Stimulated activated CD8-positive, alpha-beta memory T cell treated with anti-CD3 and anti-CD28 coated beads, Interleukin-4, amount 100 ng/mL, for 48 hours (primary cell): ENCODE measurements at places on chromosomes 1 and 21.

- DNase-seq = no peak
Observed at GRCh38 chr1:247287460-247287859, 31.6 kb downstream of the VN1R5 start.

- DNase-seq = no peak
Observed at GRCh38 chr1:38239258-38239835, 192.8 kb upstream of the POU3F1 start.

- DNase-seq = no peak
Observed at GRCh38 chr21:34875830-34876229, 173.3 kb downstream of the RUNX1 start.

DNA sequence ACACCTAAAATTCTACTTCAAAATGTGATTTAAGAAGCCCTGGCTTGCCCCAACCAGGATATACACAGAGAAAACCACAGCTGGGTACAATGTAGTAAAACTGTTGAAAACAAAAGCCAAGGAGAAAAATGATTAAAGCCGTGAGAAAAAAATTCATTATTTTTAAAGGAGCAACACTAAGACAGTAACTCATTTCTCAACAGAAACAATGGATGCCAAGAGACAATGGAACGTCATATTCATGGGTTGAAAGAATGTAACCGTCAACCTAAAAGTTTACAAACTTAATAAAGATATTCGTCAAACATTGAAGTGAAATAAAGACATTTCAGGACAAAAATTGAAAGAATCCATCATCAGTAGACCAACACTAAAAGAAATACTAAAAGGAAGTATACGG, 340.9 kb downstream of the KIF26B start:
- no peak for DNase-seq

- DNase-seq = peak; percentile 83
Observed at GRCh38 chr1:25520446-25521061, 22.9 kb upstream of the LDLRAP1 start.

GRCh38 chr1:111142356-111142975, 2.4 kb downstream of the CEPT1 start:
- no peak for DNase-seq

DNA sequence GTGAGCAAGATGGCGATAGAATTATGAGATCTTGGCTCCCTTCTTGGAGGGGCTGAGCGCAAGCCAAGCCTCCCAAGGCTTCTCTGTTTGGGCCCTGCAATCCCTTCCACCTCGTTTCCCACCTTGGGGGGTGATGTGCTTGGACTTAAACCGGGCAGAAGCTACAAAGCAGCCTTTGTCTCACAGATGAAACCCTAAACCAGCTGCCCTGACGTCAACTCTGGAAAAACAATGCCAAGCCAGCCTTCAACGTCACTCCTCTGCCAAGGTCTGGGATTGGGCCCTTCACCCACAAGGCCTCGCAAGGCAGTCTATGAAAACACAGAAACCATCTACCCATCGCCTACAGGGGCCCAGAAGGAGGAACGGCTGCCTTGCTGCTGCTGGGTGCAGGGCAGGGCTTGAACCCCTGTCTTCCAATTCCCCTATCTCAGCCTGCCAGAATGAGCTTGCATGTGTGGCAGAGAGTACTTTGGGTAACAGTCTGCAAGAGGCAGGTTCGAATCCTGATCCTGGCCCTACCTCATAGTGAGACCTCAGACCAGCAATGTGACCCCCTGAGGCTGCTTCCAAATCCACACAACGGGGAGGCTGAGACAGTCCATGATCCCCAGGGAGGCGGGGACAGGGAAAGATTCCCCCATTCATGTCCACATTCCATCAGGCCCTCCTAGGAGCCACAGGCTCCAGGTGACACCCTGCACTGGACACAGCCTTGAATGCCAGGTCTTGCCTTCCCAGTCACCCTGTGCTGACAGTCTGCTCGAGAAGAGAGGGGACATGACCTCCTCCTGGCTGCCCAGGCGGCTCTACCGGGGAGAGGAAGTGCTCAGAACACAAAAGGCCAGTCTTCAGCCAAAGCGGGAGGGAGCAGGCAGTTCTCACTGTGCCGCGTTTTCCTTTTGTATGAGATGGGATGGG, 15.0 kb downstream of the IFFO2 start:
- DNase-seq = no peak

GRCh38 chr1:214050513-214051401, 63.0 kb downstream of the PROX1 start:
- no peak for DNase-seq

DNA sequence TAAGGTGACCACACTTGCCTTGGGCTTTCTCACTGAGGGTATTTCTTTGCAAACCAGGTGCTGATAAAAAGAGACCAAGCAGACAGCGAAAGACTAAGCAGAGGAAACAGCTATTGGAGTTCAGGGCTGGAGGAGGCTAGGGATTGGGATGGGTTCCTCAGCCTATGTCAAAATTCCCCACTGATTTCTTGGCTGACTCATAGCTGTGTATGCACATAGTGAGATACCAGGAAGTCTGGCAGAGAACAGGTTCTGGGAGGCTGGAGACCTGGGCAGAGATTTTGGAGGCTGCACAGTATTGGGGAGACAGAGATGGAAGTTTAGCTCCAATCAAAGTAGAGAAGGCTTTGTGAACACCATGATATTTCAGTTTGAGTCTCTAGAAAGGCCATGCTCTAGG, 25.3 kb downstream of the YARS1 start:
- no peak for DNase-seq

- peak; percentile 41 for DNase-seq
Observed at GRCh38 chr1:181423301-181423918, 59.9 kb upstream of the CACNA1E start.

DNA sequence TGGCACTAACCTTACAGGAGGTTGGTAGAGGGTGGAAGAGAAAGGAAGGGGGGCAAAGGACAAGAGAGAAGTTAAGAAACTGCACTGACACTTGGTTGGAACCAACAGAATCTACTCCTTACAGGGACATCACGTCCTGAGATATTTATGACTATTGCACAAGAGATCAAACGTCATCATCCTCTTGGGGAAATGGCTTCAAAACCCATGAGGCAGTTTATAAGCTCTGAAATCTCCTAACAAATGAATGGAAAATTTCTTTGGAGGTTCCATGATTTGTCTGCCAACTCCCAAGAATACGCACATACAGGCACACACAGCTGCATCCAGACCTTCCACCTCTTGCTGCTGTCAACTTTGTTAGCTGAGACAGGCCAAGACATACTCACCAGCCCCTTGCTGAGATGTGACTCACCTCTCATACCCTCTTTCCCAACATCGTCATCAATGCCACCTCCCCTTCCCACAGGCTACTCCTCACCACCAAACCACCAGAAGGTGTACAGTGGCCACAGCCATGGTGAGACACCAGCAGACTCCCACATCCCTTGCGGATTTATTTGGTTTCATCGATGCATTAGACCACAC, 135.5 kb downstream of the SETD4 start:
- DNase-seq = no peak

DNA sequence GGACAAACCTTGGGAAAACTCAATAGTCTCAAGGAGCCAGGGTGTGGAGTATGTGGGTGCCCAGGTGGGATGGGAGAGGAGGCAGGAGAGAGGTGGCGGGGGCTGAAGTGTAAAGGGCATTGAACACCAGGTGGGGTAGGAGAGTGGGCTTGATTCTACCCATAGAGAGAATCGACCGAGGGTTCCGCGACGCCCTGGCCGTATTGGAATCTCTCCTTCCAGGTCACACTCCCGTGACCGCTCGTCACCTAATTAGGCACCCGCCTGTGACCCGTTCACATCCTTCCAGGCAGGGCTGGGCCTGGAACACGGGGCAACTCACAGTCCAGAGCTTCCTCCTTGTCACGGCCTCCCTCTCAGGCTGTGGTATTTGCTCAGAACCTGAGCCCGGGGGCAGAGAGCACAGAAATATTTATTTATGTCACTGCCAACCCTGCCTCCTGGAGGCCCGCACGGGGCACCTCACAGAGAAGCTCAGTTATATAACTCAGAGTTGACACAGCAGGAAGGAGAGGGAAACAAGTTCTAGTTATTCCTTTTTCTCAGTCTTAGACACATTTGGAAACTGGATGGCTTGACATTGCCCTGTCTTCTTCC, 12.0 kb downstream of the NCMAP start:
- DNase-seq = no peak

GRCh38 chr1:172244865-172245264, 175.6 kb upstream of the C1orf105 start:
- no peak for DNase-seq

DNA sequence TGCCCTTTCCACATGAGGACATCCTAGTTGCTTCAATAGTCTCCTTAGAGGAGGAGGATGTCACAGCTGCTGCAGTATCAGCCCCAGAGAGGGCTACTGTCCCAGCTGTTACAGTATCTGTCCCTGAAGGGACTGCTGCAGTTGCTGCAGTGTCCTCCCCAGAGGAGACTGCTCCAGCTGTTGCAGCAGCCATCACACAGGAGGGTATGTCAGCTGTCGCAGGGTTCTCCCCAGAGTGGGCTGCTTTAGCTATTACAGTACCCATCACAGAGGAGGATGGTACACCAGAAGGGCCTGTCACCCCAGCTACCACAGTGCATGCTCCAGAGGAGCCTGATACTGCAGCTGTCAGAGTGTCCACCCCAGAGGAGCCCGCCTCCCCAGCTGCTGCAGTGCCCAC, 78.5 kb upstream of the BMP8A start:
- no peak for DNase-seq

GRCh38 chr1:209895709-209896108, 42.3 kb upstream of the SYT14 start:
- DNase-seq = peak; percentile 35

GRCh38 chr1:90100566-90100965, 105.7 kb downstream of the ZNF326 start:
- no peak for DNase-seq
